ENCODE measurements at places on chromosomes 5 and 9.

DNA sequence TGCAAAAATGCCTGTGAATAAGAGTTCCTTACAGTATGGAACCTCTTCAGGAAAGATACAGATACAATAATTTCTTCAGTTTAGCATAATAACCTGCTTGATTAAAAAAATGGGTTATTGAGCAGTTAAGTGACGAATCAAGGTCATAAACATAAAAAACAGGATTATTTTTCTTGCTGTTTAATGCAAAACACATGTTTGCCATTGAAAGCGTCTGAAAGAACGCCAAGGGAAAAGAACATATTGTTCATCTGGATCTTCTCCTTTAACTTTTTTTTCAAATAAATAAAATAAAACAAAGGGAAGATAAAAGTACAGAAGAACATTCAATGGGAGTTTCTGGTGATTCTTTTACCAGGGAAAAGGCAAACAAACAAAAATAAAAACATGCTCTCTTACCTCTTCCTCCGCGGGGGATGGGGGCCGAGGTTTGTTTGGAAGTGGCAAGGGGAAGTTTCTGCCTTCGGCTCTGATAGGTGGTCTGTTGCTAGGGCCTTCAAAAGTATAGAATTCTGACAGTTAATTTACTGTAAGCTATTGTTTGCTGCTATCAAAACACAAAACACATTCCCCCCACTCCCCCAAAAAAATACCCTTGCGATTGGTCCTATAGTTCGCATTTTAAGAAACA is 20.1 kb downstream of the C5orf58 start:
- no peak for DNase-seq

- DNase-seq: no peak
Measured at GRCh38 chr5:112200131-112200530, 218.9 kb downstream of the EPB41L4A start.

- no peak for DNase-seq
Measured at GRCh38 chr9:643966-644365, 197.5 kb upstream of the DMRT1 start.

GRCh38 chr9:77604316-77604715 is 43.8 kb downstream of the GNA14 start:
- no peak for DNase-seq

DNA sequence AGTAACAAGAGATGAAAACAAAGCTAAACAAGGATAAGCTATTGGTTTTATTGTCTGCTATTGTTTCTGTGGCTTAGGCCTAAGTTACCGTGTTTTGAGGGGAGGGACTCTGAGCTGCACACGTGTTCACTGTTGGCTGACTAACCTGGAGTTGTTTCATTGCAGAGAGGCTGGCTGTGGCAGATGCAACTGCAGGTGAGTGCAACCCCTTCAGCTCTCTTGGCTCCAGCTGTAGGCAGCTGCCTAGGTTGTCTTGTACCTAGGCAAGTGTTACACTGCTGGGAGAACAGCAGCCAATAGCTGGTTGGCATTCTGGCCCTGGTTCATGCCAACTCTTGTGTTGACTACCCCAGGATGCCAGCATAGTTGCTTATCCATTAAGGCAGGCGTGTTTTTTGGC is 17.6 kb upstream of the MATR3 start:
- DNase-seq: no peak

- DNase-seq: no peak
Measured at GRCh38 chr5:150180241-150181026, 9.4 kb upstream of the SLC6A7 start.

GRCh38 chr9:24451346-24451745 is 94.4 kb downstream of the IZUMO3 start:
- DNase-seq: no peak

- DNase-seq: no peak
Measured at GRCh38 chr9:134350416-134350994, 24.2 kb downstream of the RXRA start.
